Naive thymus-derived CD8-positive, alpha-beta T cell (primary cell): ENCODE measurements at places on chromosomes 6 and 20. TPM values are rescaled to one million over a fixed set of nuclear protein-coding genes. Genes with fewer than 3 reads are reported as not detected.
A peak's percentile ranks its signal among the peaks of the same experiment; 100 is the strongest.

DNA sequence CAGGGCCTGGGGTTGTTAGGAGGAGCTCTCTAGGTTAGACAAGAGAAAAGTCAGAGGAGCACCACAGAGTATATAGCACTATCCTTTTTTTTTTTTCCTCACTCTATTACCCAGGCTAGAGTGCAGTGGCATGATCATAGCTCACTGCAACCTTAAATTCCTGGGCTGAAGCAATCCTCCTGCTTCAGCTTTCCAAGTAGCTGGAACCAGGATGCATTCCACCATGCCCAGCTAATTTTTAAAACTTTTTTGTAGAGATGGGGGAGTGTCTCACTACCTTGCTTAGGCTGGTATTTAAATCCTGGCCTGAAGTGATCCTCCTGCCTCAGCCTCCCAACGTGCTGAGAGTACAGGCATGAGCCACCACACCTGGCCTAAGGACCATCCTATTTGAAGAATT, 19.3 kb upstream of the AKIRIN2 start:
- H3K4me3 ChIP-seq: no peak overlapping the region
- H3K27me3 ChIP-seq: no peaks in the 10 kb centered on the region
- no peak overlapping the region for H3K27ac ChIP-seq
- no peaks in the 10 kb centered on the region for H3K36me3 ChIP-seq
- no peak for DNase-seq
- H3K4me1 ChIP-seq: no peaks in the 10 kb centered on the region

- no peaks in the 10 kb centered on the region for H3K36me3 ChIP-seq
- peak; percentile 83 for DNase-seq
- H3K4me1 ChIP-seq: peaks cover 23% of the 10 kb centered on the region
- peaks cover 20% of the 10 kb centered on the region for H3K27me3 ChIP-seq
- peak within 1 kb of the TSS; percentile 92 for H3K27ac ChIP-seq
- peak within 1 kb of the TSS; percentile 83 for H3K4me3 ChIP-seq
Observed at GRCh38 chr6:53794720-53795339, at the start of gene LRRC1. LRRC1 (plus strand) TSS chr6:53795005; CDS start chr6:53795257, 252 bp downstream.

DNA sequence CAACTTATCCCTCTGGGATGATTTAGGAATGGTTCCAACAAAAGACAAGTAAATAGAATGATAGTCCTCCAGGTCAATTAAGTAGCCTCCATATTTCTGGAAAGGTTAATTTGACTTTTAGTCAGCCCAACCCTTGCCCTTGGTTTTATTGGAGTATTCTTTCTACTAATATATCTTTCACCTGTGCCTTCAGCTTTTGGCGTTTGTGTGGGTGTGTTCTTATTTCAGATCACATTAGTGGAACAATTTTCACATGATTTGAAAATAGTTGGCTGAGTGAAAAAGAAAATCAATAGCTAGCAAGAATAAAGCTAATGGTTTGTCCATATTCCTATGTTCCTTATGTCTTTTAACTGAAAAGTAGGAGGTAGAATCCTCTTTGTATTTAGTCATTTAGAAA, 239.6 kb upstream of the SGK1 start:
- H3K27ac ChIP-seq: no peak overlapping the region
- no peak for DNase-seq
- no peaks in the 10 kb centered on the region for H3K4me1 ChIP-seq
- H3K36me3 ChIP-seq: no peaks in the 10 kb centered on the region

DNA sequence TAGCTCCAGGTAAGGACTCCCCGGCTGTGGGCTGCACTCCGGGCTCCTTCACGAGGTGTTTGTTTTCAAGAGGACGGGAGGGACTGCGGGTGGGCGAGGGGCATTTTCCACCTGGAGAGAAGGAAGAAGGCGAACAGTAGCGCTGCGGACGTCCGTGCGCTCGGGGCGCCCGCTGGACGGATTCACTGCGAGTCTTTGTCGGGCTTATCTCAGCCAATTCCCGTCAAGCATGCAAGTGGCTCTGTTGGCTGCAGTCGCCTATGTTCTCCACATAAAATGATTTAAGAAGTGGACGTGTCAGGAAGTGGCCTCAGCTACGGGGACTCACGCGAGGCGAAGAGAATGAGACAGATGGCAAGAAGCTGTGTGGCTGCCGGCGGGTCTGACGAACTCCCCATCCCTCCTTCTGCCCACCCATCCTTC, 332 bp downstream of the GRIK2 start:
- H3K4me1 ChIP-seq: no peaks in the 10 kb centered on the region
- H3K27ac ChIP-seq: no peak overlapping the region
- H3K36me3 ChIP-seq: no peaks in the 10 kb centered on the region
- DNase-seq: no peak
- H3K4me3 ChIP-seq: no peak overlapping the region
- H3K27me3 ChIP-seq: peaks cover 43% of the 10 kb centered on the region

- H3K27ac ChIP-seq: no peak overlapping the region
- no peaks in the 10 kb centered on the region for H3K27me3 ChIP-seq
- DNase-seq: no peak
- no peaks in the 10 kb centered on the region for H3K4me1 ChIP-seq
Observed at GRCh38 chr6:143183666-143184065, 123.0 kb downstream of the AIG1 start.

DNA sequence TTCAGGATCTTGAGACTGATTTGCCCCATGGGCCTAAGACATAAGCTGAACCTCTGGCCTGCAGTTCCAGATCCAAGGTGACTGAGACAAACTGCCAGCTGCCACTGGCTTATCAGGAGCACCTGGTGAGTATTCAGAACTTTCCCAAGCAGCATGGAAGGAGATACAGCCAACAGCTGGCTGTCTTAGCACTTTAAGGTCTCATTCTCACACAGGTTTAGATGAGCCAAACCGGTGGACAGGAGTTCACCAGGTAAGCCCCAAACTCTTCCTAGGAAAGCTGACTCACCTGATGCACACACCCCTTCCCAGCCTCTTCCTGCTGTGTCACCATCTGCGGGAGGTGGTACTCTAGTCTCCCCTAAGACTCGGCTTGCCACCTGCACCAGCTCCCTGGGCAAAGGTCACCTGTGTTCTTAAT, at the start of gene BANF2:
Gene BANF2, plus strand, starts transcription at position 36 of the 421 bp plus-strand sequence. CDS start 25,060 bp downstream, outside the sequence.
- no peak for DNase-seq
- H3K27ac ChIP-seq: no peak within 1 kb of the TSS
- no peaks in the 10 kb centered on the region for H3K27me3 ChIP-seq
- no peak within 1 kb of the TSS for H3K4me3 ChIP-seq
- H3K36me3 ChIP-seq: no peaks in the 10 kb centered on the region

DNA sequence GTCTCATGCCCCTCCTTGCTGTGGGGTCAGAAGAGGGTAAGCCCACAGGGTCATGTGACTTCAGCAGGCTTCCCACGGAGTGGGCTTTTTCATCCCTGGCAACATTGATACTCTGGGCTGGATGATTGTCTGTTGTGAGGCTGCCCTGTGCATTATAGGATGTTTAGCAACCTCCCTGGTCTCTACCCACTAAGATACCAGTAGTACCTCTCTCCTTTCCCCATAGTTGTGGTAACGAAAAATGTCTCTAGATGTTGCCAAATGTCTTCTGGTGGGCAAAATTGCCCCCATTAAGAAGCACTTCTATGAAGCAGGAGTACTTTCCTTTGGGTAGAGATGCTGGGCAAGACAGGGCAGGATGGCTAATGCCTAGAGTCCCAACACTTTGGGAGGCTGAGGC, 232.5 kb upstream of the ZNF217 start:
- H3K27ac ChIP-seq: no peak overlapping the region
- H3K27me3 ChIP-seq: no peaks in the 10 kb centered on the region
- H3K4me1 ChIP-seq: peaks cover 54% of the 10 kb centered on the region
- no peak overlapping the region for H3K4me3 ChIP-seq
- no peaks in the 10 kb centered on the region for H3K36me3 ChIP-seq

DNA sequence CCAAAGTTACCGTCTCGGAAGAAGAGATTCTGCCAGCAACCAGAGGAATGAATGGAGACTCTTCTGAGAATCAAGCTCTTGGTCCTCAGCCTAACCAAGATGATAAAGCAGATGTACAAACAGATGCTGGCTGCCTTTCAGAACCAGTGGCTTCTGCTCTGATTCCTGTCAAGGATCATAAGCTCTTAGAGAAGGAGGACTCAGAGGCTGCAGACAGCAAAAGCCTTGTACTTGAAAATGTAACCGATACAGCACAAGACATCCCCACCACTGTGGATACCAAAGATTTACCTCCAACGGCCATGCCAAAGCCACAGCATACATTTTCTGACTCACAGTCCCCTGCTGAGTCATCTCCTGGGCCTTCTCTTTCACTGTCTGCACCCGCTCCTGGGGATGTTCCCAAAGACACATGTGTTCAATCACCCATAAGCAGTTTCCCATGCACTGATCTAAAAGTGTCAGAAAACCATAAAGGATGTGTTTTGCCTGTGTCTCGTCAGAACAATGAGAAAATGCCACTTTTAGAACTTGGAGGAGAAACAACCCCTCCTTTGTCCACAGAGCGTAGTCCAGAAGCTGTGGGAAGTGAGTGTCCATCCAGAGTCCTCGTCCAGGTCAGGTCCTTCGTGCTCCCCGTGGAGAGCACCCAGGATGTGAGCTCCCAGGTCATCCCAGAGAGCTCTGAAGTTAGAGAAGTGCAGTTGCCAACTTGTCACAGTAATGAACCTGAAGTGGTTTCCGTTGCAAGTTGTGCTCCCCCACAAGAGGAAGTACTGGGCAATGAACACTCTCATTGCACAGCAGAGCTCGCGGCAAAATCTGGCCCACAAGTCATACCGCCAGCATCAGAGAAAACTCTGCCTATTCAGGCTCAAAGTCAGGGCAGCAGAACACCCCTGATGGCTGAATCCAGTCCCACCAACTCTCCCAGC, 109.6 kb downstream of the RTN4IP1 start:
- DNase-seq: peak; percentile 32
- no peaks in the 10 kb centered on the region for H3K27me3 ChIP-seq
- peaks cover 26% of the 10 kb centered on the region for H3K4me1 ChIP-seq
- peak overlapping the region; percentile 90 for H3K27ac ChIP-seq
- no peaks in the 10 kb centered on the region for H3K36me3 ChIP-seq

GRCh38 chr20:17403461-17403860, 127.7 kb downstream of the BFSP1 start:
- H3K4me3 ChIP-seq: no peak overlapping the region
- no peak for DNase-seq
- H3K36me3 ChIP-seq: no peaks in the 10 kb centered on the region

DNA sequence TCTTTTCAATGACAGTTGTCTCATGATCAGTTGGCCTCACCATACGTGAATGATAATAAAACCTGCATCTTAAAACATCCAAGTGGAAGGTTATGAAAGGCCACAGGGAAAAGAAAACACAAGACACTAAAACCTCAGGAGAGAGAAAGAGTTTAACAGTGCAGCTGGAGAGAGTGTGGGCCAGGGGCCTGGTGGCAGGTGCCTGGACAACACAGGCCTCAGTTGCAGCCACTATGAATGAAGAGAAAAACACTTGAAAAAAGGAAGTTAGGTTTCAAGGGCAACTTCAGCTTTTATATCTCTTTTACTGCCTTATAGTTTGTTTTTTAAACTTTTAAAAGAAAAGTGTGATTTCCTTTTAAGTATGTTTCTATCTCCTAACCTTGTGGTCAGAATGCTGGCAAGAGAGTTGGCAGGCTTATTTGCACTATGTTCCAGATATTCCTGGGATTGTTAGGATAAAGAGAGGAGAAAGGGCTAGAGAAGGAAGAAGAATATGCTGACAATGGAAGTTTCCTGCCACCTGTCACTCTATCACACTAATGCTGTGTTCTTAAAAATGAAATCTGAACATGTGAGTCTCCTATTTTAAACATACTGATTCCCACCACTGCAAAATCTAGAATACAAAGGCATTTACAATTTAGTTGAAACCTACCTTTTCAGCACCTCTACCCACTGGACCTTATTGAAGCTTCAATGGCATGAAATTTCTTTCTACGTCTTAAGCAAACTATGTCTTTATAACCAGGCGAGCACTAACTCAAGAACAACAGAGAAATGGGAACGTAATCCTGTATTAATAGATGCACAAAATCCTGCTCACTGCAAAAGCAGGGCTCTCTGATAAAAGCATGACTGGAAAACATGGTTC, 222.4 kb downstream of the CD83 start:
- peaks cover 5% of the 10 kb centered on the region for H3K4me1 ChIP-seq
- no peaks in the 10 kb centered on the region for H3K36me3 ChIP-seq
- H3K27me3 ChIP-seq: no peaks in the 10 kb centered on the region
- DNase-seq: no peak
- peak overlapping the region; percentile 12 for H3K27ac ChIP-seq

The MPC1 gene
- total RNA-seq: 33.5 TPM

The TRIM26 gene
- 42.6 TPM for total RNA-seq

The CD83 gene
- total RNA-seq: 10.3 TPM

The TMC2 gene
- total RNA-seq: not detected

The GUCA1A gene
- total RNA-seq: not detected

The NHLRC1 gene
- 2.1 TPM for total RNA-seq

The CST7 gene
- 6.6 TPM for total RNA-seq
